Activated T-cell treated with anti-CD3 and anti-CD28 coated beads for 1 hour (primary cell): ENCODE measurements at places on chromosomes 4 and X.

- no peak for DNase-seq
Observed at GRCh38 chrX:103276581-103277002, at the start of gene TCEAL5. Gene TCEAL5, minus strand, starts transcription at chrX:103276750. Its CDS starts 2,187 bp downstream, at chrX:103274563.

DNA sequence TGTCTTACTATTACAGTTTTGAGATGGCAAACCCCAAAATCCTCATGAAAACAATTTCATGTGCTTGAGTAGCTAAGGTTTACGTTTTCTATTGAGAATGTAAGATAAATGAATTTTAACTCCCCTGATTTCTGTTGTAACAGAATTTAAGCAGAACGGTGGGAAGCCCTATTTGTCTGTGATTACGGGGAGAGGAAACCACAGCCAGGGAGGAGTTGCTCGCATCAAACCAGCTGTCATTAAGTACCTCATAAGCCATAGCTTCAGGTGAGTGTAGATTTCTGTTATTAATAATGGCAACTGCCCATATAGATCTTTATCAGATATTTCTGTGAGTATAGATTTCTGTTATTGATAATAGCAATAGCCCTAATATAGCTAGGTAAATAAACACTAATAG lies 44.2 kb upstream of the RHOH start:
- DNase-seq, result no peak

- DNase-seq, result no peak
Observed at GRCh38 chrX:78375894-78376293, 48.5 kb upstream of the CYSLTR1 start.

GRCh38 chrX:16103625-16104024 lies 19.7 kb upstream of the GRPR start:
- DNase-seq, result no peak

DNA sequence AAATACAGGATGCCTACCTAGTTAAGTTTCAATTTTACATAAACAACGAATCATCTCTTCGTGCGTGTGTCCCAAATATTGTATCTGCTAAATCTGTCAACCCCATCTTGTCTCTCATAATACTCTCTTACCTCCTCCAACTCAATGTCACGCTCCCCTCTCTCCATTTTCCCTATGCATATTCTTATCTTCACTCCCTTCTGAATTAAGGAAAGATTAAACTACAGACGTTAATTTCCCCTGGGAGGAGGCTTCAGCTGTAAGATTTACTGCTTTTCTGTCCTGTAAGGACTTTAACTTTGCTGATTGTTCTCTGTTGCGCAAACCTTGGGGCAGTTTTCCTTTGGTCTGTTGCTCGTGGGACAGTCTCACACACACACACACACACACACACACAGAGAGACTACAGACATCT lies 455 bp upstream of the ABCB7 start:
- no peak for DNase-seq

- no peak for DNase-seq
Observed at GRCh38 chrX:121903961-121904360, 856.6 kb downstream of the GLUD2 start.

DNA sequence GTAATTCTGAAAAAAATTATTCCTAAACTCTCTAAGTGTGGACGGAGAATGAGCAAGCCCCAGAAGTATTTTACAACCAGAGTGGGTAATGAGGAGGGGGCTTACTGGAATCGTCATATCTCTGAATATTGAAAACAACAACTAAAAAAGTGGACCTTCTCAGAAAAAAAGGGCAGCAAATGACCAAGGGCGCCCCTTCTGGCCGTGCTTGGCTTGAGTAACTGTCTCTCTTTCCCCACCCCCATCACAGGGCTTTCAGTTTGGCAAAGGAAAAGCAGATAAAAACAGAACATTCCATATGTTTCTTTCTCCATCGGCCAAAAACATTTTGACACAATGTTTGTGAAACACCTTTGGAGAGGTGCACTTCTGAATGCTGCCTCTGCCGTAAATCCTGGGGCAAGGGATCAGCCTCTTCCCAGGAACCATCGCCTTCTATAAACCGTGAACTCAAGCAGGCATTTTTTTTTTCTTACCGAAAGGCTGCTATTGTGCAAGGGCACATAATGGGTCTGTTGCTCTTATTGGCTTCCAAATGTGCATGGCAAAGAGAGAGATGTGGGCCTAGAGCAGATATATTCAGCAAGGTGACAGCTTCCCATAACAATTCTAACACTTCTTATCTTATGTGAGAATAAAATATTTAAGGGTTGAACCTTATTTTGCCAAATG lies 115.4 kb downstream of the PARM1 start:
- no peak for DNase-seq

DNA sequence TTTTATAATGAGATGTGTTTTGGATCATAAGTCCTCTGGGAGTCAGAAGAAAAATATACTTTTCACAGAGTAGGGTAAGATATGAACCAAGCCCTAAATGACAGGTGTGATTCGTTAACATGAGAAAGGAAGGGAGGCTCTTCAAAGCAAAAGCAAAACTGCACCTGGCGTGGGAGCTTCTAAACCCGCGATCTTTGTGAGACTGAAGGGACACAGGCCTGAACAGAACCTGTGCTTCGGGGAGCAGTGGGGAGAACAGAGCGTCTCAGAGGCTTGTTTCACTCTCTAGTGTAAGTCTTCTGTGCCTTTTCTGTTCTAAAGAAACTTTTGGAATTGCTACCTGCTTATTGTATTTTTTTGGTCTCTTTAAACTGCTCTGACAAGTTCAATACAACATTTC lies 30.2 kb upstream of the CYP4V2 start:
- no peak for DNase-seq

DNA sequence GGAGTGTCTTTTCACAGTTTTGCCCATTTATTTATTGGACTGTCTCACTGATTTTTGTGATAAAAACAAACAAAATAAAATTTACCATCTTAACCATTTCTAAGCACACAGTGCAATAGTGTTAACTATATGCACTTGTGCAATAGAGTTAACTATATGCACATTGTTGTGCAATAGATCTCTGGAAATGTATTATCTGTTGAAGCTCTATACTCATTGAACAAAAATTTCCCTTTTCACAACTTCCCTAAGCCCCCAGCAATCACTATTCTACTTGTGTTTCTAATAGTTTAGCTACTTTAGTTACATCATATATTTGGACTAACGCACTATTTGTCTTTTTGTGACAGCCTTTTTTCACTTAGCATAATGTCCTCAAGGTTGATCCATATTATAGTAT lies 59.7 kb upstream of the BEX4 start:
- no peak for DNase-seq
